GM06990 (cell line): ENCODE measurements at places on chromosomes 7 and 10.

DNA sequence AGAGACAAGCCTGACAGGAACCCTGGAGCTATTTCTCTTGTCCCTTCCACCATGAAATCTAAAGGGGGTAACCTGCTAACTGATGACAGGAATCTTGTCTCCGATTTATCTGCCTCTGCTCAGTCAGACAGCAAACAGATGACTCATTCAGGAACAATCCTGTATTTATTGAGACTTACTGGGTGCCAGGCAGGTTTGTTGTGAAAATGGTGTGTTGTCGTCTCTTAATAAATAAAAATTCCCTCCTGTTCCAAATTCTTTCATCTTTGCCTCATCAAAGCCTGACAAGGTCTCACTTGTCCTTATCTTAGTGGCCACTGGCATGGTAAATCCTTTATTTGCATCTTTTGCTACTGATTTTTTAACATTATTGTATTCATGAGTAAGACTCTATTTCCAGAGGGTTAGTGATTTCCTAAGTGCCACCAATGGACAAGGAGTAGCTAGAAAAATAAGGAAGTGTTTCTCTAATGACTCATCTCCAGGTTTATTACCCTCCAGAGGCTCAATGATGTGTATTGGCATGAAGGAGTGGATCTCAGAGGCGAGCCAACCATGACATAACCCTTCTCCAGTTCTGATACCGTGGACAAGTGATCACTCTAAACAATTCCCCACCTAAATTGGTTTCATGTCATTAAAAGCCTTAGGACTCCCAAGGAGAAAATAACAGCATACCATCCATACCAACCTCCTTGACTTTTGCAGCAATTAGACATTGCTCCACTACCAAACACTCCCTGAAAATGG, 724.0 kb downstream of the GRID1 start:
- DNase-seq, result no peak

DNA sequence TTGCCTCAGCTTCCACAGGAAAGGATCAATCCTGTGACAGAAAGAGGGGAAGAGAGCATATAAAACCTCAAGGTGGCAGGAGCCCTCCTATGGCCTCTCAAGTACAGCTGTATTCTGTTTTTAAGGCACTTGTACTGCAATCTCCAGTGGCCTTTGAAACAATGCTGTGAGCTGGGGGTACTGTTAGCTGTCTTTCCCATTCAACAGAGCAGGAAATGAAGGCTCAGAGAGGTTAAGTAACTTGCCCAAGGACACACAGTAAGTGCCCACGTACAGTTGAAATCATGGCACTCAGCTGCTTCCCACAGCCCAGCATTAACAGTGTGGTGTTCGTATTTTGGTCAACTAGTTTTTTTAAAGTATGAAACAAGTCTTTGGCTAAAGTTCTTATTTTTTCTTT, 34.0 kb downstream of the DUSP5 start:
- DNase-seq, result no peak

DNA sequence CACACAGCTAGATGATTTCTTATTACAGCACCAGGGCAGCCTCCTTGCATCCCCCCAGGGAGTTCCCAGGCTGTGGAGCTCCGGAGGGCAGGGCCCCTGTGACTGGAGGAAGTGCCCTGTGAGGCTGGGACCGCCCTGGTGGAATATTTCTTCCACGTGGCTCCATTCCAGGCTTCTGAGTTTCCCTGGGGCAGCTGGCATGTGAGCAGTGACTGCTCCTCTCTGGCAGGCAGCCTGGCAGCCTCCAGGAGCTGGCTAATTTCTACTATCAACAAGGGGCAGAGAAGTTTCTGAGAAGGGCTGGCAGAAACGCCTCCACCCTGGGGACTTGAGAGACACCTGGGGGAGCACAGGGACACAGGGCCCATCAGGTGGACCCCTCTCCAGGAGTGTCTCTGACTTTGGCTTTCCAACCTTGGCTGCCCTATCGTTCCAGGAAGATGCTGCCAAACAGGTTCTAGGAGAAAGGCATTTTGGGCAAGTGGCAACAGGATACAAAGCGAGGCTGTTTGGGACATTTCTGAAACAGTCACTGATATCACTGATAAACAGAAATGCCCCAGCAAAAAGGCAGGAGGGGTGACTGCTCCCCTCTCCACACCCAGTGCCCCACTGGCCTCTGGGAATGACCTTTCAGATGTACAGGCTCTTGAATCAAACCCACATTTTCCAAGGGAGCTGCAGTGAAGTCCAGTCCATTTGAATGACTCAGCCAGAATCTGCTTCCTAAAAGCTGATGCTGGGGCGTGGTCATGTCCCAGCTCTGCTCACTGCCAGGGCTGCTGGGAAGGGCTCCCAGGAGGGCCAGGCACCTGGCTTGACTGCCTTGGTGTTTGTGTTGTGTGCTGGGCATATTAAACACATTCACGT, 16.1 kb downstream of the MYOF start:
- no peak for DNase-seq

- DNase-seq, result no peak
Observed at GRCh38 chr10:101766306-101766705, 9.6 kb downstream of the FGF8 start.

GRCh38 chr7:28573059-28573553, 160.8 kb downstream of the CREB5 start:
- DNase-seq, result peak; percentile 57

DNA sequence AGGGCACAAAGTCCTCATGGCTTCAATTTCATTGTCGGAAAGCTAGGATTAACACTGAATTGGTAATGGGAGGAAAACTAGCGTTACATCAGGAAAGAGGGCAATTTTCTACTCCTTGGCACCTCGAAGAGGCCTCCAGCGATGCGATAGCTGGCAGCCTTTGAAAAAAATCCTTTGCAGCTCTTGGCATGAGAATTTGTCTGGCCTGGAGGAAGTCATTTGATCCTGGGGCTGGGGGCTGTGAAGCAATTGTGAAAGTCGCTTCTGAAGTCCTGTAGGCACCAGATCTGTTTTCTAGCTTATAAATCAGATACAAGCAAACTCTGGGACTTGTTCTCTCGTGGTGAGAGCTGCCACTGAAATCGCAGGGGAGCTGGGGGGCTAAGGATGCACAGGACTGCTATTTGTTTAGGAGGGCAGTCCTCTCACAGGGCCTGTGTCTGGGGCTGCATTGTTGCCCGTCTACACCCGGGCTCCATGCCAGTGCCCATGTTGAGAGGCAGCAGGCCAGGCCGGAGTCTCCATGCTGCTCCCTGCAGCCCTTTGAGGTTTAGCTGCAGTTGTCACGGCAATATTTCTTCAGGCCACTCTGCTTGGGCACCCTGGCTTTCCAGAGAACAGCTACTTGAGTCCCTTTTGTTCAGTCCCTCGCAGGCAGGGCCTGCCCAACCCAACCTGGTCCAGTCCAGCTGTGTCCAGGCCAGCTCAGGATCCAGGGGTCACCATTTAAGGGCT, 206.8 kb upstream of the LYZL1 start:
- DNase-seq, result no peak

GRCh38 chr10:15325243-15325943, 45.7 kb downstream of the FAM171A1 start:
- DNase-seq, result no peak
